Stimulated activated CD4-positive, alpha-beta T cell treated with anti-CD3 and anti-CD28 coated beads, Interleukin-4, amount 100 ng/mL, for 1 hour (primary cell): ENCODE measurements at places on chromosomes 2 and 18.

- DNase-seq = no peak
Observed at GRCh38 chr2:109386004-109386695, 227.6 kb downstream of the SEPTIN10 start.

DNA sequence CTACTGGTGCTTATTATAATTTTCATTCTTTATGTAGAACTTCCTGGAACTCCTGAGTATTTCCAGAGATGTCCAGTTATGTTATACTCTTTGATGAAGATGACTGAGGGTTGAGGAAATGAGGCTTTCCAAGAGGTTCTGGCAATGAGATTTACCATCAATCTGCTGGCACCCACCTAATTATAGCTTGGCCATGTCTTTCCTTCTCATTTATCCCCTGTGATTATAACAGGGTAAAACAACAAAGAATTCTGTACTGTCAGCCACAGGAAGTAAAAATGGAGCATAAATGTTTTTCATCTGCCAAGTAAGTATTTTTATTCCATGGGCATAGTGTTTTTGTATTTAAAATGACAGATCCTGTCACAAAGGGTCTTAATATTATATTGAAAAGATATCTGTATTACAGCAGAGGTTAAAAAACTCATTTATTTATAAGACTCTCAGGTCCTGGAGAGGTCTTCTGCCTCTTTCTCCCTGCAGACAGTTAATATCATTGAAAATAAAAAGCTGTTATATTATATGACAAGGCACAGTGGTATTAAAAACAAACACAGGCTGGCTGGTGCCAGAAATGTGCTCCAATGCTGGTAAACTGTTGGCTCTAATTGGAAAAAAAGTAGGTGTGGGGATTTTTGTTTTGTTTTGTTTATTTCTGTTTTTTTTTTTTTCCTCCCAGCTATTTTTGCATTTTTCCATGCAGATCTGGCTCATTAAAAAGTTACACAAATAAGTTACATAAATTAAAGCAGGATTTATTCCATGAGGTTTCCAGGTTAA lies 1764.1 kb upstream of the CELF4 start:
- DNase-seq = no peak

- no peak for DNase-seq
Observed at GRCh38 chr18:8984131-8984721, 118.3 kb upstream of the NDUFV2 start.

- no peak for DNase-seq
Observed at GRCh38 chr18:78741381-78742217, 238.0 kb upstream of the SALL3 start.

- no peak for DNase-seq
Observed at GRCh38 chr18:51248685-51249084, 51.2 kb upstream of the MEX3C start.

- no peak for DNase-seq
Observed at GRCh38 chr18:8264861-8265411, 344.3 kb upstream of the RAB12 start.

- no peak for DNase-seq
Observed at GRCh38 chr2:187214306-187214705, 233.7 kb downstream of the CALCRL start.

GRCh38 chr2:36663851-36664695 lies 32.4 kb upstream of the VIT start:
- DNase-seq = no peak

- DNase-seq = no peak
Observed at GRCh38 chr2:207482630-207483029, 47.1 kb upstream of the CREB1 start.
